ENCODE measurements at places on chromosomes 2 and 18.

DNA sequence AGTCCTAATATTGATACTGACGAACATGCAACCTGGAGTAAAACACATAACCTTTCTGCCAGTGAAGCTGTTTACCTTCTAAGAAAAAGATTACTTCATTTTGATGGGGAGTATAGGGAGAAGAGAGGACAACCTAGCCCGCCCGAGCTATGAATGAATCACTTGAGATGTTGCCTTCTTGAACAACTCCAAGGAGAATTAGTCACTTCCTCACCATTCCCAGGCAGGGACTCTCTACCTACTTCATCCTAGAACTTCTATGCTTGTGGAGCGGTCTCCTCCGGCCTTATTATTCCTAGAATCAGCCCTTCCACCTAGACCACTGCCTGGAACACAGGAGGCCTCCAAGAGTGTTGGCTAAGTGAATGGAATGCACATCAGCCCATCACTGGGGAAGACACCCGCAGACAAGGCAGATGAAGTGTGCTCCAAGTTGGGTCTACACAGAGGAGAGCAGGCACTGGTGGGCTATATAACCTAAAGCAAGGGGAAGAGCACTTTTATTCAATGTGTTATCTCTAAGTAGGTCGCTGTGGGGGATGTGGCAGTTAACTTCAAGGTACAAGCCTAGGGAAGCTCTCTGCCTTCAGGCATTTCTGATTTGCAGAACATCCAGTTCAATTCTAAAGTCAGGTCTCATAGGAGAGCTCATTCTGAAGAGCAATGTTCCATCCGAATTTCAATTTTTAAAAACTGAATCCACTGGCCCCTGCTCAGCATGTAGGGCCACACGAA is 57.4 kb downstream of the STK39 start:
- DNase-seq, result no peak

DNA sequence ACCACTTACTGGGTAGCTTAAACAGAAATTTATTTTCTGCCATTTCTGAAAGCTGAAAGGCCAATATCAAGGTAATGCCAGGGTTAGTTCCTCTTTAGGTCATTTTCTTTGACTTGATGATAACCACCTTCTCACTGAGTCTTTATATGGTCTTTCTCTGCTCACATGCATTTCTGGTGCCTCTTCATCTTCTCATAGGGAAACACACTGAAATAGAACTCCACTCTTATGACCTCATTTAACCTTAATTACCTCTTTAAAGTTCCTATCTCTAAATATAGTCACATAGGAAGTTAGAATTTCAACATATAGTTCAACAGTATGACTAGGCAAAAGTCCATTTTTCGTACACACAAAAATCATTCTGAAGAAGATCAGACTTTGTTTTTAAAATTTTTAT is 616.8 kb upstream of the VRK2 start:
- DNase-seq, result no peak

DNA sequence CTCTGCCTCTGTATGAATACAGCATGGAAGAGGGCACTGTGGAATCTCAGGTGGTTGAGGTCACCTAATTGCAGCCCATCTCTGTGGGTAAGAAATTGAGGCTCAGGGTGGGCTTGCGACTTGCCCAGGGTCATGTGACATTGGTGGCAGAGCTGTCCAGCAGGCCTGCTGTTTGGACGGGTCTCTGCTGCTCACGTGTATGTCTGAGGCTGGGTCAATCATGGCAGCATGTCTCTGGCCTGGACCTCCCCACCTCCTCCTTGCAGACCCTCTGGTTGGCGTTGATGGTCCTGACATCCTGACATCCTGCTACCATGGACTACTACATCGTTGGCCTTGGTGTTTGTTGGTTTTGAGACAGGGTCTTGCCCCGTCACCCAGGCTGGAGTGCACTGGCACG is 64.3 kb upstream of the HPCAL1 start:
- no peak for DNase-seq

GRCh38 chr18:80233201-80233835 is 14.0 kb downstream of the PARD6G start:
- no peak for DNase-seq

- DNase-seq, result no peak
Measured at GRCh38 chr18:42931491-42931890, 184.0 kb downstream of the RIT2 start.

All from activated T-helper 1 cell treated with Interleukin-2 at 50 U/mL for 16 hours (primary cell).